ENCODE measurements at places on chromosomes 13 and 19.
A peak's percentile ranks its signal among the peaks of the same experiment; 100 is the strongest.

DNA sequence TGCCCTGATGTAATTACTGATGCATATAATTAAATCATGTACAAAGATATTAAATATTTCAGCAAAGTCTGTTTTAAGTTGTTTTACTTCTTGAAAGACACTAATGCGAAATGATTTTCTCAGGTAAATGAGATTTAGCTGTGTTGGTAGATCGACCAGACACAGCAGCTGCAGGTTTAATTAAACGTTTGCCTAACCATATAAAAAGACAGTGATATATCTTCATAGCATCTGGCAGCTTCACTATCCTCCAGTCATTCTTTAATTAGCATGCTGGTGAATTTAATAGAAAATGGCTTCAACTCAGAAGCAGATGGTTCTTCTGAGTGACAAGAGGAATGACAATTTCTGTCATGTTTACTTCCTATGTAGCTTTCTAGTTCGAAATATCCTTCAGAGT is 69.3 kb downstream of the NHLRC3 start:
- peak; percentile 61 for DNase-seq

DNA sequence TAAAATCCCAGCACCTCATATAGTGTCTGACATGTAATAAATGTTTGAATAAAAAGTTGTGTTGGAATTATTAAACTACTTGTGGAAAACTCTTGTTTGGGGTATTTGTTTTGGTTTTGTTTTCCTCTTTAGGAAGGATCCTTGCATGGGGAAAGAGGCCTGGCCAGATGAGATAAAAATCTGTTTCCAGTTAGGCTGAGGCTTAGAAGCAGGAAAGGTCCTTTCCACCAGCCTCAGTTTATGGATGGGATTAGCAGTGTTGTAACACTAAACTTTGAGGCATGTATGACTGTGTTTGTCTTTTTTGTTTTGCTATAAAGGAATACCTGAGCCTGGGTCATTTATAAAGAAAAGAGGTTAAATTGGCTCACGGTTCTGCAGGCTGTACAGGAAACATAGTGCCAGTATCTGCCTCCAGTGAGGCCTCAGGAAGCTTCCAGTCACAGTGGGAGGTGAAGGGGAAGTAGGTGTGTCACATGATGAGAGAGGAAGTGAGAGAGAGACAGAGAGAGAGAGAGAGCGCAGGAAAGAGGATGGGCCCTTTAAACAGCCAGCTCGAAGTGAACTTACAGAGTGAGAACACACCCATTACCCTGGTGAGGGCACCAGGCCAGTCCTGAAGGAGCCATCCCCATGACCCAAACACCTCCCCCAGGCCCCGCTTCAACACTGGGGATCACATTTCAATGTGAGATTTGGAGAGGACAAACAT is 21.6 kb downstream of the SPATA13 start:
- DNase-seq: no peak

GRCh38 chr19:8615024-8615423 is 4.5 kb upstream of the ADAMTS10 start:
- no peak for DNase-seq

DNA sequence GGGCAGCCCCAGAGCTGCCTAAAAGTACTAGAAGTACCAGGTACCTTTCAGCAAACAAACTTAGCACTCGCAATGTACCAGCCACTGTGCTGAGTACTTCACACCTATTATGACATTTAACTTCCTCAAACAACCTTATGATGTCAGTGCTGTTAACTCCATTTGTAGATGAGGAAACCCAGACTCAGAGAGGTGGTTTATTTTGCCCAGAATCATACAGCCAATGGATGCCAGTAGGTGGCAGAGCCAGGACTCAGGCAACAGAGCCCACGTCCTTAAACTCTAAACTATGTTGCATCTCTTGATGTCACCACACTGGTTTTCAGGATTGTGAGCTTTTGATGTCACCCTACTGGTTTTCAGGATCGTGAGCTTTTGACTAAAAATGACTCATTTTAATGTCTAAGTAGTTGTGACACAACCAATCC is 78.9 kb downstream of the FLT1 start:
- DNase-seq: no peak

DNA sequence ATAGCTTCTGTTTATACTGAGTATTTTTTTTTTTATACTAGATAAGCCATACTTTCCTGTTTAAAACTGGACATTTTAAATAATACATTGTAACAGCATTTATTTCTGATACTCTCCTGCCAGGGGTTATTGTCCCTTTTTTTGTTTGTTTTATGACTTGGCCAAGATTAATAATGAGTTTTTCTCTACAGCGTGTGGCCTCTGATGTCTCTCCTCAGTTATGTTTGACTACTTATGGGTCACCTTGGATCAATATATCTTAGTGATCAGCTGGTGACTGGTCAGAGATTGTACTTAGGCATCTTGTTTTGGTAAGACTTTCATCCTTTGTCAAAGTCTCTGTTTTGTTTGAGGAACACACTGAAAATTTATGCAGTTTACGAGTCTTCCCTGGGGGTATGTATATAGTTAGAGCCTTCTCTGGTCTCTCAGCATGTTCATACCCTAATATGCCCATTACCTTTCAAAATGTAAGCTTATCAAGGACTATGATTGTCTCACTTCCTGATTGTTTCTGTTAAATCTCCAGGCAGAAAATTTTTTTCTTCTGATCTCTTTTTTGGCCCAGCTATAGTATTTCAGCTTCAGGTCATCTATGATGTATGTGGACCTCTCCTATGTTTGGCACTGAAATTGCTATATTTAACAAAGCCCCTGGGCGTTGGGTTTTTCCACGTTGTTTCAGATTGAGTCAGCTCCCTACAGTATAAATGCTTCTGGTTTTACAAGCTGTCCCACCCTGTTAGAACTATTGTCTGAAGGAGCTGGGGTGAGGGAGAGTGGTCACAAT is 87.9 kb downstream of the URI1 start:
- no peak for DNase-seq

GRCh38 chr13:53126841-53127245 is 98.2 kb downstream of the OLFM4 start:
- DNase-seq: no peak

GRCh38 chr19:12224676-12225075 is 61.8 kb downstream of the ZNF136 start:
- DNase-seq: no peak

GRCh38 chr13:51221674-51222036 is 543 bp upstream of the FAM124A start:
- no peak for DNase-seq

DNA sequence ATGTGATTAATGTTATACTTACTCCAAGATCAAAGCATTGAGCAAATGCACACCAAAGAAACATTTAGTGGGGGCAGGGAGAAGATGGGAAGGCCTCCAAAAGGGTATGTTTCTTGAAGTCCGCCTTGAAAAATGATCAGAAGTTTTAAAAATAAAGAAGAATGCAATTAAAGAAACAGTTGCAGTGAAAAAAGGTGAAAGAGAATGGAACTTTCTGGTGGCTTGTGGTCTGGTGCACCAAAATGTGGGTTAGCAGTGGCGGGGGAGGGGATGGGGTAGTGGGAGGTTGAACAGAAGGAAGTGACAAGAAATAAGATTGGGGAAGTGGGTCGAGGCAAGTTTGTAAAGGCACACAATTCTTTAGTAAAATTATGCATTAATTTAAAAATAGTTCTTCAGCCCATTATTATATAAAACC is 2.5 kb downstream of the LCP1 start:
- DNase-seq: no peak

- DNase-seq: no peak
Observed at GRCh38 chr13:98549006-98549727, 27.7 kb downstream of the STK24 start.

GRCh38 chr19:2329149-2329478 is 630 bp downstream of the SPPL2B start:
- no peak for DNase-seq

DNA sequence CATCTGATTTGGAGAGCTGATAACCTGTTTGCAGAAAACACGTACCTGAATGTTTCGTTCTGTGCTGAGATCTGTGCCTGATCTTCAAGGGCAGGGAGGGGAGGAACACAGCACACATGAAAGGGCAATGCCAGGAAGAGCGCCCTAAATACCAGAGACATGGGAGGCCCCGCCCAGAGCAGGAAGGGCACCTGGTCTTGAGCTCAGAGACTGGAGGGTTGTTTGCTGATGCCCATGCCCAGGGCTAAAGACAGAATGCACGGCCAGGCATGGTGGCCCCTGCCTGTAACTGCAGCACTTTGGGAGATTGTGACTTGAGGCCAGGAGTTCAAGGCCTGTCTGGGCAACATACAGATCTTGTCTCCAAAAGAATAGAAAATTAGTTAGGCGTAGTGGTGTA is 183.2 kb downstream of the TUBA3C start:
- no peak for DNase-seq

- peak; percentile 65 for DNase-seq
Observed at GRCh38 chr13:57631596-57632275, at the start of gene PCDH17. Gene PCDH17 (plus strand): TSS chr13:57631744. CDS start chr13:57632547, 803 bp downstream.

DNA sequence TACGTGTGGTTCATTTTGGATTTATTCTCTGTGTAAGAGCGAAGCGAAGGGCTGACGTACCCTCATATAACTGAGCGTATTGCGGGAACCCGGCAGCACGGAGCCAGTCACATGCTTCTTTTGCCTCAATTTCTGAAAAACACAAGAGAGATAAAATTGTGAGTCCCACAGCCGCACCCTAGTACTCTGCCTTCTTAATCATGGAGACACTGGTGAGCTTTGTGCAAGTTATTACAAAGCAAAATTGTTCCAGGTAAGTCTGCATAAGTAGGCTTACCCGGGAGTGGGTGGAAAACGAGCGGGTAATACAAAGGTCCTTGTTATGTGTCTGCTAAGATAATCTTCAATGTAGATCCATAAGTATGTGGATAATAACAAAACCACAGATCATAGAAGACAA is 118.1 kb downstream of the STARD13 start:
- DNase-seq: no peak

GRCh38 chr13:31946091-31946770 is 85.3 kb upstream of the FRY start:
- DNase-seq: peak; percentile 29

DNA sequence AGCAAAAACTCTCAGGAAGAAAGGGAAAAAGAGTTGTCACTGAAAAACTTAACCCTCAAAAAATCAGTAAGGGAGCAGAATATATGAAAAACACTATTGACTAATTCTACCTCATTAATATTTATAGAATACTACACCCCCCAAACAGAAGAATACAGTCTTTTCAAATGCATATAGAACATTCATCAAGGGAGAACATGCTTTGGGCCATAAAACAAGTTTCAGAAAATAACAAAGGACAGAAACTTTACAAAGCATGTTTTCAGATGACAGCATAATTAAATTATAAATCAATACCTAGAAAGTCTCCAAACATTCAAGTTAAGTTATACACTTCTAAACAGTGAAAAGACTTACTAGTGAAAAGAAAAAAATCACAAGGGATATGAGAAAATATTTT is 30.5 kb downstream of the SOHLH2 start:
- no peak for DNase-seq

DNA sequence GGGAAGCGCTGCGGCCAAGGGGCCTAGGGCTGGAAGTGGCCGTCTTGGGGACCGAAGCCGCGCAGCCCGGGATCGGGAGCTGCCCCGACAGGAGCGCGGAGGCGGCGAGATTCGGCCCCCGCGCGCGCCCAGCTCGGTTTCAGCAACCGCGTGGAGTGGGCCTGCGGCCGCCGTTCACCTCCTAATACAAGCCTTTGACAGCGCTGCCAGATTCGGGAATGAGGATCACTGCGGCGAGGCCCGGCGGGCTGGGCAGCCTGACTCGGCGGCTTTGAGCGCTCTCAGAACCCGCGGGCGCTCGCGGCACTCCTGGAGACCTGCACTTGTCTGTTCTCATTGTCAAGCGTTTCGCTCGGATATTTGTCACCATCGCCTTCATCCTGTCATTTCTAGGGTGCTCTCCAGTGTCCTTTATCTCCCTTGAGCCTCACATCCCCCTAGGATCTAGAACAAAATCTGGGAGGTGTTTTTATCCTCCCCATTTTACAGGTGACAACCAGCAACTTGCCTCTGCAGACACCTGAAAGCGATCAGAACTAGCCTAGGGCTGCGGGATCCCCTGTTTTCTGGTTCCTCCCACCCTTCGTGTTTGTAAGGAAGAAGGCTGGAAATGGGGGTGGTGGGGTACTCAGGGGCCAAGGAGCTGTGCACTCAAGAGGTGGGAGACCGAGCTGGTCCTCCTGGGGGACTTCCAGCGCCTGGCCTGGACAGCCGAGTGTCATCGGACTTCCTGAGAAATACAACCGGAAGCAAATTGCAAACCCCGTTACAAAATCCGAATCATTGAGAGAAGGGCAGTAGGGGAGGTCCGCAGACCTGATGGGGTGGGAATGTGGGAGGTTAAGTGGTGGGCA is 1.5 kb upstream of the CDX2 start:
- DNase-seq: no peak

- no peak for DNase-seq
Observed at GRCh38 chr13:95954266-95954665, 98.9 kb downstream of the UGGT2 start.

DNA sequence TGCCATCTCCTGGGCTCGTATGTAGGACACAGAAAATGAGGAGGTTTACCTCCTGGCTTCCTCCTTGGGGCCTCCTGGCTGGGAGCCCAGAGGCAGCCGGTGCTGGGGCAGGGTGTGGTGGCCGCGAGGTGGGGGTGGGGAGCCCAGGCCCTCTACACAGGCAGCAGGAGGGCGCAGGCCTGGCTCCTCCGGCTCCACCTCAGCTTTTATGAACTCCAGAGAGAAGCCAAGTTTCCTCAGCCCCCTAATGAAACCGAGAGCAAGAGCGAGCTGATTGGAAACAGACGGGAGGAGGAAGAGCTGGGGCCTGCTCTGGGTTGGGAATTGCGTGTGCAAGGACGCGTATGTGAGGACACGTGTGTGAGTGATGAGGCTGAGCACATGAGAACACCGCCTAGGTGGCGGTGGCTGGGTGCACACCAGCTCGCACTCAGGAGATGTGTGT is 23.1 kb downstream of the LYL1 start:
- DNase-seq: no peak

GRCh38 chr19:45632468-45633196 is 6.6 kb downstream of the EML2 start:
- no peak for DNase-seq

DNA sequence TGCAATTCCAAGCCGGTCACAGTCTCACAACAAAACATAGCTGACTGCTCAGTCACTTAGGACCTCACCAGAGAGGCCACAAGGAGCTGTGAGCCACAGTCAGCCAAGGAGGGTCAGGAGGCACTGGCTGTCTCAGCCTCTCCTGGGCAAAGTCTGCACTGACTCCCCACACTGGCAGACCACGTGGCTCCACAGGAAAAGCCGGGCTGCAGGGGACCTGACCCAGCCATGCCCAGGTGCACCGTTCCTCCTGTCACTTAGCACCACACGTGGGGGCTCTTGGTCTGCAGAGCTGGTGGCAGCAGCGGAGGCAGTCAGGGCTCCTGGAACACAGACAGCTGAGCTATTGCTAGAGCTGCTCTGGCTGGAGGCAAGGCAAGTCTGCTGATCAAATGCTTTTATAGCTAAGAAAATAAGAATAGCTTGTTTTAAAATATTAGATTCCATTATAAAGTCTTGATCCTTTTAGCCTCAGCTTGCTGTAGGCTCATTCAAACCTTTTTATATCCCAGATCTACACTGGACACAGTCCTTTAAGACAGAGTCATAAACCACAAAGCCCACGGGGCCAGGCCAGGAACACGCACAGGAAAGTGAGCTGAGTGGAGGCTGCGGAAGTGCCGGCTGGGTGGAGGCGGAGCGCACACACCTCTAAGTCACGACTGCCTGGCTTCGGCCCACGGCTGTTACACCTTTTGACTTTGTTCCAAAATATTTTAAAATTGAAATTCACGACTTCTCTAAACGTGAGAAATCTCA is 744.1 kb downstream of the UQCRFS1 start:
- DNase-seq: no peak
